Activated T-cell treated with anti-CD3 and anti-CD28 coated beads, Interleukin-2, amount 50 U/mL, for 4 hours (primary cell): ENCODE measurements at places on chromosomes 3 and 15. TPM values are rescaled to one million over a fixed set of nuclear protein-coding genes. Genes with fewer than 3 reads are reported as not detected.

DNA sequence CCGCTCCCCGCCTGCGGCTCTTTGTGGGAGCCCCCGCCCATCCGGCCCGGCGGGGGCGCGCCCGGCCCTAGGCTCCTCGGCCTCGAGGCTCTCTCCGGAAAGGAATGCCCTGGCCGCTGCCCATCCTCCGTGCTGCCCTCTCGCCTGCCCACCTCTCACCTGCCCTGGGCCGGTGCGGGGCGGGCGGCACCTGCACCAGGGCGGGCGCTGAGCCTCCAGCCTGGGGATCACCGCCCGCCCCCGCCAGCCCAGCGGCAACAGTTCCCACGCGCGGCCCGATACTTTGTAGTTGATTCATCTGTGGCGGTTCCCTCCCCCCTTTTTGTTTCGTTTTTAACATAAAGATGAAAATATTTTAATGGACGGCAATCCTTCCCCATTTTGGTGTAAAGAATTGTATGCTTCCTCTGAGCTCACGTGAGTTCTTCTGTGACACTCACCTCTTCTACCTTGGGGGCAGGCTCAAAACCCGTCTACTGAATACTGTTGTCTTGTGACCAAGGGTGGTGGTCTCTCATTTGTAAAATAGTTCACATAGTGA lies 1.9 kb downstream of the KLF13 start:
- DNase-seq = peak; percentile 78

GRCh38 chr3:162376761-162377160 lies 880.2 kb downstream of the OTOL1 start:
- DNase-seq = no peak

DNA sequence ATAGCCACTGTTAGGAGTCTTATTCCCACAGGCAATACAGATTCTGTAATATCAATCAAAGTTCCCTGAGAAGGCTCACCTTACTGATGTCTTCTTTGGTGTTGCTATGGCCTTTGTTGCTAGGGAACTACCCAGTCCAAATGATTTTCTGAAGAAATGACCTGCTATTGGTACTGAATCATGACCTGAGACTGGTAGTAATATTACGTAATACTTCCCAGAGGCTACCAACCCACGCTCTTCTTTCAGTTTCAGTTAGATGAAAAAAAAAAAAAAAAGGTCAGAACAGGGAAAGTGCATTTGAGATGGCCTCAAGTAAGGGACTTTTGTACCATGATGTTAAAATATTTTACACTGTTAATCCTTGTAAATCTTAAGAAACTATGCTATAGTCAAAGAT lies 1092.5 kb upstream of the EPHA6 start:
- DNase-seq = no peak

GRCh38 chr3:53604232-53604631 lies 109.8 kb downstream of the CACNA1D start:
- no peak for DNase-seq

- DNase-seq = no peak
Observed at GRCh38 chr3:100537646-100538338, 45.4 kb downstream of the TMEM45A start.

BOC gene
- 0.35 TPM for total RNA-seq

- DNase-seq = no peak
Observed at GRCh38 chr15:27210176-27210575, 239.2 kb downstream of the GABRG3 start.

DNA sequence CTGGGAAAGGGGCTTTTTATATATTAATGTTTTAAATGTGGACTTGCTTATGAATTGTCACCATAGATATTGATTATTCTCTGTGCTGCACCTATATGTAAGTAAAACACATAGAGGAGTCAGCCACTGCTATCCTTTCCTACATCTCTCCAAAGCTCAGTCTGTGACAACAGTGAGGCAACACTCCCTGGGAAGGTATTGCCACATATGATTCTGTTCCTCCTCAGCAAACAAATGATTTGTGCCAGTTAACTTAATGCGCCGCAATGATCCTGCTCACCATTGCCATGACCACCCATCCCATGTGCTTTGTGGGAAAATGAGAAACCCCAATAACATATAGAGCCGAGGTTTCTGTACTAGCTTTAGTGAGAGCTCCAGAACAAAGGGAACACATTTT lies 75.1 kb upstream of the FBN1 start:
- no peak for DNase-seq

DNA sequence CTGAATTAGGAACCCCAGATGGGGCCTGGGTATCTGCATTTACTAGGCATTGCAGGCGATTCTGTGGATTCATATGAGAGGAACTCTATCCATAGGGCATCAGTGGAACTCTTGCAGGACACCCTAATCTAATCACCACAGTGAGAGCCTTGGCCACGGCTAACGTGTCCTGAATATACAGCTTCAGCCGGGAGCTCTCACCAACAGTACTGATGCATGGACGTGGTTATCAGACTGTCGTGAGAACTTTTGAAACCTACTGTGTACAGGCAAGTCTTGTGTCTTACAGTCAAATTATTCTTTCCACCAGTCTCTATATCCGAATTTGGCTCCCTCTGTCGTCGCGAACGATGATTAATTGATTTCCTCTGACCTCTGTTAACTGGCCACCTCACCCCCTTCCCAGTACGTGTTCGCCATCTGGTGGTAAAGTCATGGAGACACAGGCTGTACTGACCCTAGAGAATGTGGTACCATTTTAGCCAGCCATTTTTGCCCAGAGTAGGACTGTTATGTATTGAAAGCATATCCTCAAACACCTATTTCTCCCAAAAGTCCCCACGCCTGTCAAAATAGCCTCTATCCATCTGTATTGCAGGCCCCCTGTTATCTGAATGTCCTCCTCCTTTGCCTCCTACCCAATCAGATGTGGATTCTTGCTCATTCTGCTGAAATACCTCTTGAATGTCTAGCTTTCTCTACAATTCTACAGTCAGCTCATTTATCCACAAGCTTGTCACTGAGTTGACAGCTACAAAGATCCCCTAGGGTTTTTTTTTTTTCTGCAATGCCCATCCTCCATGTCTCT lies 39.7 kb downstream of the GLDN start:
- no peak for DNase-seq

- DNase-seq = no peak
Observed at GRCh38 chr15:48097264-48097663, 23.5 kb upstream of the SLC24A5 start.

PLA2G4D gene
- not detected for total RNA-seq

CATSPER2 gene
- 3.9 TPM for total RNA-seq

DNA sequence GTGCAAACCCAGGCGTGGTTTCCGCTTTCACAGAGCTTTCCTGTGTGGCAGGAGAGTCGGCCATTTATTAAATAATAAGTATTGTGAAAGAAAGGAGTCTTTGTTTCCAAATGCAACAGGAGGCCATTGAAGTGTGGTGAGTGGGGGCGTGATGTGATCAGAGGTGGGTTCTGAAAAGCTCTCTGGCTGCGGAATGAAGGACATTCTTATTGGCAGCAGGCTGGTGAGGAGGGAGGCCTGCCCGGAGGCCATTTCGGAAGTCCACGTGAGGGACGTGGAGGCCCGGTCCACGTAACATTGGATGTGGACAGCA lies 11.1 kb downstream of the ARNT2 start:
- no peak for DNase-seq

- no peak for DNase-seq
Observed at GRCh38 chr15:76193934-76194333, 117.3 kb downstream of the ETFA start.

BCHE gene
- total RNA-seq = not detected

TMEM45A gene
- not detected for total RNA-seq

SMCO1 gene
- total RNA-seq = not detected

- DNase-seq = no peak
Observed at GRCh38 chr3:178272841-178273240, 263.4 kb upstream of the KCNMB2 start.

GRCh38 chr3:135440746-135441145 lies 524.8 kb upstream of the PPP2R3A start:
- no peak for DNase-seq

GRCh38 chr3:3665546-3665945 lies 133.7 kb upstream of the LRRN1 start:
- no peak for DNase-seq

DNA sequence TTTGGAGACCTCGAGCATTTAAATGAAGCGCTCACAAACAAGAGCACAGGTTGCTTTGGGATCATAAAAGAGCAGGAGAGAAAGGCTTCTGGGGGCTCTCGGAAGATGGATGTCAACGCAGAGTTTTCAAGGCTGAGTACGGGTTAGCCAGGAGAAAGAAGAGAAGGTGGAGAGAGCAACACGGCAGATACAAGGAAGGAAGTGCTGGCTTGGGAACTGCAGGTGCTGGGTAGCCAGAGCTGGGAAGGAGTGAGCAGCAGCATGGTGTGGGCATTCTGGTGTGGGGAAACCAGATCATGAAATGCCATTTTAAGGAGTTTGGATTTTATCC lies 580 bp upstream of the RUBCN start:
- no peak for DNase-seq

LRRC28 gene
- 8.6 TPM for total RNA-seq

DNA sequence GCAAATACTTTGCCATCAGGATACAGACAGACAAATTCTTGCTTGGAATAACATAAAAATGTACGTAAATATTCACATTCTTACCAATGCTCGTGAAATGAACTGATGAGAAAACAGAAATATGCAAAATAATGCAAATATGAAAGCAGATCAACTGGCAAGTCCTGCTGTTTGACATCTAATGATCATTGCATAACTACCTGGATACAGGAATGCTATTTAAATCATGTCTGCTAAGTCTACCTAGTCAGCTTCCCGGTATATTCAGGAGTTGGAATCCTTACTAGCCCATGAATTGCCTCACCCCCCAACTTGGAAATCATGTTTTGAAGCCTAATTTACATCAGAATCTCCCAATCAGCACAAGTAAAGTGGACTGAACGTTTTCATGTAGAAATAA lies 230.6 kb downstream of the CHL1 start:
- no peak for DNase-seq
